ENCODE measurements at places on chromosomes 3 and 15. TPM values are rescaled to one million over a fixed set of nuclear protein-coding genes. Genes with fewer than 3 reads are reported as not detected.
A peak's percentile ranks its signal among the peaks of the same experiment; 100 is the strongest.

DNA sequence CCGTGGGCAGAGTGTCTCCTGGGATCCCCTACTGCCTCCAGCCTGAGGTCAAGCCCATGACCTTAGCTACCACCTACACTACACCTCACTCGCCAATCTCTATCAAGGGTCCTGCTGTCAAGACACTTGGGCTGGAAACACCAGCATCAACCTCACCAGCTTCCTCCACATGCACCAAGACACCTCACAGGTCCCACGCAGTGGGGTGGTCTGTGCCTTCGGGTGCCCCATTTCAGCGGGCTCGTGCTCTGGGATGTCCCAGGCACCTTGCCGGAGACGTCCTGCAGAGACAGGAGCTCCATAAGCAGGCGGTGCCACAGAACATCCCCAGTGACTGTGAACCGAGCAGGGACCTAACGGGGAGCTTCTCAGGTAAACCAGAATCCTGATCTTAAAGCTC is 20.0 kb downstream of the CYFIP1 start:
- peaks cover 45% of the 10 kb centered on the region for H3K4me1 ChIP-seq
- no peak for DNase-seq
- H3K27me3 ChIP-seq: peaks cover 7% of the 10 kb centered on the region
- H3K36me3 ChIP-seq: no peaks in the 10 kb centered on the region
- H3K4me3 ChIP-seq: no peak overlapping the region
- H3K27ac ChIP-seq: peak overlapping the region; percentile 64

DNA sequence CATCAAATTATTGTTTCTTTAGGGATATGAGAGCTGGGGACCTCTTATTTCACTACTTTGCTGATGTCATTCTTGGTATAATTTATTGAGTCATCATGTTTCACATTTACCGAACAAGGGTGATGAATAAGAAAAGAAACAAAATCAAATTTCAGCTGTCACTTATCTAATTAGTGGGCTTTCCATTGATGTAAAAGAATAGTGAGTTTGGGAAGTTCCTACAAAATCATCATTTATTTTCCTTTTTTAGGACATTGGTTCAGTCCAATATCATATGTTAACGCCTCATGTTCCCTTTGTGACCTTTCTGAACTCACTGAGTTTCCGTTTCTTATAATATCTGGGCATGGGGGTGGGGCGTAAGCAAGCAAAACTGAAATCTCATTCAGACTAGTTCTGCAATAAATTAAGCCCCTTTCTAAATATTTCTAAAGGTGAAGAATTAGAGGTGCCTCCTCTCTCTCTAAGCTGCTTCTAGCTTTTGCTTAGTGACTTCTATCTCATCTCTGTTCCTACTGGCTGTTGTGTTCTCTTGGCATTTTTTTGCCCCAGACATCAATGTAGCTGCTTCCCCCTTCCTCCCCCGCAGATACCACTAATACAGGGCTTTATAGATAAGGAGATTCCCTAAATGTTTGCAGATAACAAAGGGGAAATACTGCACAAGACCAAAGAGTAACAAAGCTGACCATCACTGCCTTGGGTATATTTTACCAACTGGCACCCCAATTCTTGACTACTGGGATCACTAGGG is 238.0 kb upstream of the CTNNB1 start:
- no peaks in the 10 kb centered on the region for H3K27me3 ChIP-seq
- DNase-seq: no peak
- H3K4me1 ChIP-seq: no peaks in the 10 kb centered on the region
- no peaks in the 10 kb centered on the region for H3K36me3 ChIP-seq
- no peak overlapping the region for H3K4me3 ChIP-seq

DNA sequence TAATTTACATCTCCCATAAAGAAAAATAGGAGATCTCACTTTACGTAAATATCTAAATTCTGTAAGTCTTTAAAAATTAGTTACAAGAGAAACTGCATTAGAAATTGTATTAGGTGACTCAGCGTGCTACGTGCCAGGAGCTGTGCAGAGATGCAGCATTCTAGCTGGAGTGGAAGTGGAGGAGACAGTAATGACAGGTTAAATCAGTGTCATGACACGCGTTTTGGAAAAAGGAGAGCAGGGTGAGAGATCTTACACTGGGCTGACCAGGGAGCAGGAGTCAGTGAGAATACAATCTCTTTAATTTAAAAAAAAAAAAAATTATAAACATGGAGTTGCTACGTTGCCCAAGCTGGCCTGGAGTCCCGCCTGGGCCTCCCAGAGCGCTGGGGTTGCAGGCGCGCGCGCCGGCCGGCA is 635 bp downstream of the TUBGCP5 start:
- peaks cover 7% of the 10 kb centered on the region for H3K36me3 ChIP-seq
- DNase-seq: peak; percentile 27
- peaks cover 27% of the 10 kb centered on the region for H3K4me1 ChIP-seq
- H3K4me3 ChIP-seq: peak overlapping the region; percentile 90
- peak overlapping the region; percentile 90 for H3K27ac ChIP-seq
- no peaks in the 10 kb centered on the region for H3K27me3 ChIP-seq

DNA sequence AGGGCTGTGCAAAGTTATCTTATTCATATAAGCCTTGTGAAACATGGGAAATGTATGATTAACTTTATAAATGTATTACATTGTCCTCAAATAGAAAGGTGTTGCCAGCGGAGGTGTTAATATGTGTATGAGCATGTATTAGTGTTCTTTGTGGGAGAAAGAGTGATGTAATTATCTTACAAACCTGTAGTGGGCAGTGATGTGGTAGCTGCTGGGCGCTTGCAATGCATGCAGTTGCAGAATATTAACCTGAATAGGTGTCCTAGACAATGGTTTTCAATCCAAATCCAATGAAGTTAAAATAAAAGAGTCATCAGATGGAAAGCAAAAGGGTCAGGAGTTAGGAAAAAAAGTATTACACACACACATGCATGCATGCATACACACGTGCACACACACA is 881.3 kb upstream of the CADM2 start:
- no peak overlapping the region for H3K4me3 ChIP-seq
- no peak for DNase-seq
- H3K4me1 ChIP-seq: no peaks in the 10 kb centered on the region
- H3K27me3 ChIP-seq: no peaks in the 10 kb centered on the region
- no peak overlapping the region for H3K27ac ChIP-seq
- no peaks in the 10 kb centered on the region for H3K36me3 ChIP-seq

GRCh38 chr3:30356866-30357753 is 249.3 kb upstream of the TGFBR2 start:
- no peaks in the 10 kb centered on the region for H3K36me3 ChIP-seq
- peak; percentile 32 for DNase-seq
- no peaks in the 10 kb centered on the region for H3K27me3 ChIP-seq
- H3K4me3 ChIP-seq: peak overlapping the region; percentile 27
- H3K4me1 ChIP-seq: peaks cover 70% of the 10 kb centered on the region
- H3K27ac ChIP-seq: peak overlapping the region; percentile 91

GRCh38 chr3:172369590-172370259 is 78.5 kb downstream of the GHSR start:
- H3K27ac ChIP-seq: no peak overlapping the region
- H3K36me3 ChIP-seq: peaks cover 49% of the 10 kb centered on the region
- no peak for DNase-seq
- H3K4me1 ChIP-seq: peaks cover 27% of the 10 kb centered on the region
- no peak overlapping the region for H3K4me3 ChIP-seq
- peaks cover 11% of the 10 kb centered on the region for H3K27me3 ChIP-seq

DNA sequence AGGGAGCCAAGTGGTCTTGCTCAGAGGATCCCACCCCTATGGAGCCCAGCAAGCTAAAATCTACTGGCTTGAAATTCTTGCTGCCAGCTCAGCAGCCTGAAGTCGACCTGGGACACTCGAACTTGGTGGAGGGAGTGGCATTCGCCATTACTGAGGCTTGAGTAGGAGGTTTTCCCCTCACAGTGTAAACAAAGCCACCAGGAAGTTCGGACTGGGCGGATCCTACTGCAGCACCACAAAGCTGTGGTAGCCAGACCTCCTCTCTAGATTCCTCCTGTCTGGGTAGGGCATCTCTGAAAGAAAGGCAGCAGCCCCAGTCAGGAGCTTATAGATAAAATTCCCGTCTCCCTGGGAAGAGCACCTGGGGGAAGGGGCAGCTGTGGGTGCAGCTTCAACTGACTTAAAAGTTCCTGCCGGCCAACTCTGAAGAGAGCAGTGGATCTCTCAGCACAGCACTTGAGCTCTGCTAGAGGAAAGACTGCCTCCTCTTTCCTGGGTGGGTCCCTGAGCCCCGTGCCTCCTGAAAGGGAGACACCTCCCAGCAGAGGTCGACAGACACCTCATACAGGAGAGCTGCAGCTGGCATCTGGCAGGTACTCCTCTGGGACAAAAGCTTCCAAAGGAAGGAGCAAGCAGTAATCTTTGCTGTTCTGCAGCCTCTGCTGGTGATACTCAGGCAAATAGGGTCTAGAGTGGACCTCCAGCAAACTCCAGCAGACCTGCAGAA is 576.3 kb upstream of the NECTIN3 start:
- H3K4me1 ChIP-seq: no peaks in the 10 kb centered on the region
- H3K27me3 ChIP-seq: no peaks in the 10 kb centered on the region
- no peak overlapping the region for H3K4me3 ChIP-seq

DNA sequence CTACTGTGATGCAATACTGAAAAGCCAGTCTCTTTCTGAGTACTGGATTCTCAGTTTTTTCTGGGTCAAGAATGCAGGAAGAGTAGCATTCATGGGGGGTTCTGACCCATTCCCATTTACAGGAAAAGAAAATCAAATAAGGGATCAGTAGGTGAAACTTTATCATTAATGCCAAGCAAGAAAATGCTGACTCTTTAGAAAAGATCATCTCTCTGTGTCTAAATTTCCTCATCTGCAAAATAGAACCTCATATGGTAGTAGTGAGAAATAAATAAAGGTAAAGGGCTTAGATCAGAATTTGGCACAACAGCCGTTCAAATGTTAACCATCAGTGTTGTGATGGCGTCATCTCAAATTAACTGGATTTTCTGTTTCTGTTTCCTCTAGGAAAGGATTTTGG is 807.6 kb upstream of the LMCD1 start:
- no peaks in the 10 kb centered on the region for H3K27me3 ChIP-seq
- no peak overlapping the region for H3K27ac ChIP-seq
- H3K4me1 ChIP-seq: no peaks in the 10 kb centered on the region
- DNase-seq: no peak
- H3K4me3 ChIP-seq: no peak overlapping the region

DNA sequence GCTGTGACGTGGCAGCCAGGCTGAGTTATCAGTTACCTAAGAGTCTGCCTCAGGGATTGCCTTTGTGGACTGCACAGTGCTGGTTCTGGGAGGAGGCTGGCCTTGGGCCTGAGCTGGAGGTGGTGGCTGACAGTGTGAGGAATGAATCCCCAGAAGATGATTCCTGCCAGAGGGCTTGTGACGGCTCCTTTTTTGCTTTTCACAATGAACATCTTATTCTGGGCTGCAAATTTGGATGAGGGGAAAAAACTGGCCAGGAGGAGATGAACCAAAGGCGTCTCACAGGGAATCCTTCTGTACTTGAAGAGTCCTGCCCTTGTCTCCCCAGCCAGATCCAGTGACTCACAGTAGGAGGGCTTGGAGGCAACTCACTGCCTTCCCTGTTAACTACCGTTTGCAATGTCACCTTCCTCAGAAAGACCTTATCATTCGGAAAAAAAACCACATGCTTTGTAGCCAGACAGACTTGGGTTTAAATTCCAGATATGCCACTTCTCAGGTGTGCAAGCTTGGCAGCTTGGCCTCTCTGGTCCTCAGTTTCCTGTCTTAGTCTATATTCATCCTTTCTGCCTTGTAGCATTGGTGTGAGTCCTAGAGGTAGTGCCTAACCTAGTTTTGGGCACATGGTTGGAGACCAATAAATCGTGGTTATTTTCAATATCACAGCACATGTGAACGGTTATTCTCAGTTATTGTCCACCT is 19.1 kb downstream of the ST6GAL1 start:
- H3K4me3 ChIP-seq: no peak overlapping the region
- peaks cover 9% of the 10 kb centered on the region for H3K36me3 ChIP-seq
- peaks cover 15% of the 10 kb centered on the region for H3K27me3 ChIP-seq
- H3K27ac ChIP-seq: no peak overlapping the region

- H3K27ac ChIP-seq: no peak overlapping the region
- H3K36me3 ChIP-seq: no peaks in the 10 kb centered on the region
- no peak overlapping the region for H3K4me3 ChIP-seq
- peaks cover 13% of the 10 kb centered on the region for H3K27me3 ChIP-seq
- H3K4me1 ChIP-seq: no peaks in the 10 kb centered on the region
Measured at GRCh38 chr3:69658514-69659140, 80.6 kb upstream of the MITF start.

DNA sequence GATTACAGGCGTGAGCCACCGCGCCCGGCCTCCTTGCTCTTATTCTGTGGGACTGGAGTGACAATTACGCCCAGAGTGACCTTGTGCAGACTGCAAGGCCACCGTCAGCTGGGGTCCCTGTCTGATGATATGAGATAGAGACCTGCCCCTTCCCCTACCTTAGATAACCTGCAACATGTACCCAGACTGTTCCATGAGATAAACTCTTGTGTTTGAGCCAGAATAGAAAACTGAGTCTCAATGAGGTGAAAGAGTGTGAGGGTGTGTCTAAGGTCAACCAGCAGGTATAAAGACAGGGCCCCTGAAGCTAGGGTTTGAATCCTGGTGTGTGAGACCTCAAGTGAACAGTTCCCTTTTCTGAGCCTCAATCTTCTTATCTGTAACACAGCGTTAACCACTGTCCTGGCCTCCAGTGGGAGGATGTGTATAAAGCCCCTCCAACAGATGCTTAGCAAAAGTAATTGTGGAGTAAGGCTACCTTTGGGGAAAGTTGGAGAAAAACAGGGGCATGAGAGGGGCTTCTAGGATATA is 6.0 kb downstream of the TADA3 start:
- H3K27me3 ChIP-seq: peaks cover 2% of the 10 kb centered on the region
- no peak overlapping the region for H3K27ac ChIP-seq
- no peak overlapping the region for H3K4me3 ChIP-seq
- H3K4me1 ChIP-seq: peaks cover 12% of the 10 kb centered on the region
- DNase-seq: no peak

GRCh38 chr3:128242818-128243601 is 89.7 kb downstream of the EEFSEC start:
- DNase-seq: no peak
- no peak overlapping the region for H3K4me3 ChIP-seq
- H3K27me3 ChIP-seq: peaks cover 3% of the 10 kb centered on the region
- peaks cover 6% of the 10 kb centered on the region for H3K36me3 ChIP-seq

GRCh38 chr3:96480881-96481280 is 333.5 kb upstream of the EPHA6 start:
- H3K27ac ChIP-seq: no peak overlapping the region
- no peak for DNase-seq
- H3K4me1 ChIP-seq: no peaks in the 10 kb centered on the region
- no peaks in the 10 kb centered on the region for H3K36me3 ChIP-seq
- no peaks in the 10 kb centered on the region for H3K27me3 ChIP-seq

GRCh38 chr3:69385123-69385722 is 665 bp downstream of the FRMD4B start:
- H3K27ac ChIP-seq: no peak overlapping the region
- no peak for DNase-seq
- no peaks in the 10 kb centered on the region for H3K4me1 ChIP-seq
- H3K27me3 ChIP-seq: peaks cover 28% of the 10 kb centered on the region
- H3K4me3 ChIP-seq: no peak overlapping the region

Gene FBN1
- 620 TPM for total RNA-seq

Gene PLXND1
- 106 TPM for total RNA-seq

Gene DPPA4
- total RNA-seq: 1.4 TPM

Gene SNX22
- total RNA-seq: 0.20 TPM

Gene ISLR2
- total RNA-seq: not detected

Gene GP9
- not detected for total RNA-seq

All from HFFc6 (cell line).